ENCODE measurements at places on chromosomes 1 and 21.
A peak's percentile ranks its signal among the peaks of the same experiment; 100 is the strongest.

- DNase-seq = peak; percentile 45
These were observed at the start of gene ADARB1 for GRCh38 chr21:45074048-45074817. TSS of gene ADARB1 (plus strand) at chr21:45074580. CDS start at chr21:45171657, 97,077 bp downstream.

GRCh38 chr1:220698607-220699016 is 8.4 kb downstream of the C1orf115 start:
- no peak for DNase-seq

- no peak for DNase-seq
These were observed 55.0 kb downstream of the WNT9A start for GRCh38 chr1:227892489-227893299.

DNA sequence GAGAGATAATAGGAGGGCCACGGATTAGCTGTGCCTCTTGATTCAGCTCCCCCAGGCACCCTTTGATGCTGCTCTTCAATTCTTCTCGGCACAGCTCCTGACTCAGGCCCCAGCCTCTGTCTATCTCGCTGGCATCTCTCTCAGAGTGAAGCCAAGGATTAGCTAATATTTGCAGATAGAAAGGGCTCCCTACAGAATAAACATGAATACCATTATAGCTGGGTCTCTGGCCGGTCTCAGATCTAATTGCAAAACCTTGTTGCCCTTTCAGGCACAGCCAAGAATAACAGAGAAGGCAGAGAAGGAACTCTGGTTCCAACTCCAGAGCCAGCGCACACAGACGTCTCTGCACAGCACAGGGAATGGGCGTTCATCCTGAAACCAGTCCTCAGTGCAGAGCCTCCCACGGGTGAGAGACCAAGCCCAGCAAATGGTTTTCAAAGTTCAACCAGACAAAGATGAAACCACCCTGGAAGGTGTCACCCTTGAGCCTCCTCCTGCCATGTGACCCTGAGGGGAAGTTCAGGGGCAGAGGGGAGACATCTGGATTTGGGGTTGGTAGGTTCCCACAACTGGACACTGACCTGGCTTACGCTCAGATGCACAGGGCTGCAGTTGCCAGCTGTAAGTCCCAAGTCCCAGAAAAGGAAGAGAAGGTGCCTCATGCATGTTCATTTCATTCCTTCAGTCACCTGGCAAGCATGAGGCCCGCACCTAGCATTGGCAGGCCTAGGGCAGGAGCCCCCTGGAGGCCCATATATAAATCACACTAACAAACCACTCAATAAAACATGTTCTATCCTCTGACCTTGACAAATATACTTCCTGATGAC is 394.0 kb downstream of the NPHP4 start:
- DNase-seq = no peak

GRCh38 chr1:223525957-223526356 is 132.7 kb downstream of the CCDC185 start:
- peak; percentile 15 for DNase-seq
